ENCODE measurements at places on chromosomes 6 and 20.
A peak's percentile ranks its signal among the peaks of the same experiment; 100 is the strongest.

DNA sequence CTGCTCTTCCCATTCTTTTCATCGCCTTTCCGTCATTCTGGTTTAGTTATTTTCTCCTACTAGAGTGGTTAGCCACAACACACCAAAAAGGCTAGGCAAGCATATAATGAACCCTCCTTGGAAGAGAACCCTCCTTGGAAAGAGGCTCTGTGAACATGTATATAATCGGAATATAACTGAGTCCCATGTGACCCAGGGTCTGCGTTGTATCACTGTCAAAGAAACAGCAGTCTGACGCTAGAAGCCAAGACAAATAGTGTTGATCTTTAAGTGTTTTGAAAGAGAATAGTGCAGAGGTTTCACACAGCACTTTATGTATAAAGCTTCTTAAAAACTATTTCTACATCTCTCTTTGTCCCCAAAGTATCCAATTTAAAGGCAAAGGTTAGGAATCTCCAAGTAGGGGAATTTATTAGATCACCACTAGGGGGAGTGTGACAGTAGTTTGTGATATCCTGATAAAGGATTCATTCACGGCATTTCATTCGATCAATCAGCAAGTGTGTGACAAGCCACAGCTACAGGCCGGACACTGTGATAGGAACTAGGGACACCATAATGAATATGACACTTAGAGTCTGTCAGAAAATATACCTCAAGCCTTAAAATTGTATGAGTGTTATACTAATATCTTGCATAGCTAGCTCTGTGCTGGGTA is 395.3 kb downstream of the CD109 start:
- no peak for DNase-seq

GRCh38 chr20:50810842-50811241 is 16.0 kb downstream of the BCAS4 start:
- DNase-seq = no peak

DNA sequence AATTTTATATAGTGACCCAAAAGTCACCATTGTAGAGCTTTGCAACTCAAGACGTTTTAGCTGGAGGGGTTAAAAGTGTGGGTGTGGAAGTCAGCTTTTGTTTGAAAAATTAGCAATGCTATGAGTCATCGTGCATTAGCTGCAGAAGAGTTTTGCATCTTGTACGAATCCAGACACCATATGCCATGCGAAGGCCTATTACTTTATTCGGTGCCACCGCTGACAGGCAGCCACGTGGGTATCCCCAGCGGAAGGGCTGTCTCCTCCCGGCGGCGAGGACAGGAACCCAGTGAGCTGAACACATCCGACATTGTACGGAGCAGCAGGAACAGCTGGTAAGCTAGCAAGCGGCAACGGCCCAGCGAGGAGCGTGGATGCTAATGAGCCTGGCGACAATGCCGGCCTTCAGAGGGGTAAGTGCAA is 84.4 kb downstream of the INSM1 start:
- peak; percentile 69 for DNase-seq

GRCh38 chr20:59004763-59005522 is 2.1 kb downstream of the CTSZ start:
- DNase-seq = no peak

DNA sequence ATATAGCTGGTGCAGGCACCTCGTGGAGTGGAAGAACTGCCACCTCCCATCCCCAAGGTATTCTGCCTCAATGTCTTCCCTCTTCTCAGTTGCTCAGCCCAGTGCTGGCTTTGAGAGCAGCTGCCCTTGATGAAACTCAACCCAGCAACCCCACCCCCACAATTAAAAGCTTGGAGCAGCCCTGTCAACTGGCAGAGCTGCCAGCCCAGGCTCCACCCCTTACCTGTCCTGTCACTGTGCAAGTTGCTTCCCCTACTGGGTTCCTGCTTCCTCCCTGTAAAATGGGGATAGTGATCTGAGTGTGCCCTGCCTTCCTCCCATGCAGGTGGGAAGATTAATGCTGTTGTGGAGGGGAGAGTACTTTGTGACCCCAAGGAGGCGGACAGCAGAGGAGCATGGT is 4.5 kb downstream of the TMEM63B start:
- DNase-seq = no peak

DNA sequence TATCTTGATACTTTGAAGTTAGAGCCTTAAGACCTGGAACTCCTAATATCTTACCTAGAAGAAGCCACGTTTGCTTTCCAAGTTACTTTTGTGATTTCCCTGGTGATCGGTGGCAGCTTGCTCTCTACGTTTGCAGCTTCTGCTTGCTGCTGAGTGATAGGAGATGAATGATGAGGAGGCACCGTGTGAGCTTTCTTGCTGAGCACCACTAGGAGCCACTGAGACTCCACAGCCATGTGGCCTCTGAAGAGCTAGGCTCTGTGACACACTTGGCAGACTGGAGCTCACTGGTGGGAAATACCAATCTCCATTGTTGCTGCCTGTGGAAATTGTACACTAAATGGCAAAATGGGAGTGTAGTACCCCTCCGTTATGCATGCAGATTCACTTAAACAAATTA is 161.8 kb downstream of the IBTK start:
- no peak for DNase-seq

DNA sequence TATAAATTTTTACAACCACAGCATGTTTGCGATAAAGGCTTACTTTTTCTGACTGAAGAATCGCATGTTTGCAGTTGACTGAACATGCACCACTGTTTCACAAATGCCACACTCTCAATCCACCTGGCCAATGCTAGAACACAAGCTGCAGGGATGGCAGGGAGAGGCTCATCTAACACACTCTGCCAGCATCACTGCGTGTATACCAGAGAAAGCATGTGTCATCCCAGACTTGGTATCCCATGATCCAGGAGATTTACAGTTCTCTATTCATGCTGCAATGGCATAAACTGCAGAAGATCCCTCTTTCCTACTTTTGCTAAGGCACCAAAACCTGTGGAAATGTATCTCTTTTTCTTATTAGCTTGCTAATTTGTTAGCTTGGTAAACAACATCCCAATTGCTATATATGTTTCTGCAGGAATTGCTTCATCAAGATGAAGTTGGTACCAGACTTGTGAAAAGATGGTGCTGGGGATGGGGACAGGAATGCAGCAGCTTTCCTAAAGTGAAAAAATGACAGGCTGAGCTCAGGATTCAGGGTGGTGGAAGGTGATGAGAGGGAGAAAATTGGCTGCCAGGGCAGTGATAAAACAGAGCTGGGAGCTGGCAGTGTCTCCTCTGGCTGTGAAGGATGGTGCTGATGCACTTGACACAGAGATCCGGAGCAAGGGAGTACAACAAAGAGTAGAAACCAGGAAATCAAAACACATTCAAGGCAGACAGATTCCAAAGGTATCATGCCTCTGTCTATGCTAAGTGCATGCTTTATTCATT is 186.9 kb downstream of the HIVEP2 start:
- no peak for DNase-seq

- no peak for DNase-seq
These were observed 44.7 kb upstream of the CNKSR3 start for GRCh38 chr6:154555073-154555677.

DNA sequence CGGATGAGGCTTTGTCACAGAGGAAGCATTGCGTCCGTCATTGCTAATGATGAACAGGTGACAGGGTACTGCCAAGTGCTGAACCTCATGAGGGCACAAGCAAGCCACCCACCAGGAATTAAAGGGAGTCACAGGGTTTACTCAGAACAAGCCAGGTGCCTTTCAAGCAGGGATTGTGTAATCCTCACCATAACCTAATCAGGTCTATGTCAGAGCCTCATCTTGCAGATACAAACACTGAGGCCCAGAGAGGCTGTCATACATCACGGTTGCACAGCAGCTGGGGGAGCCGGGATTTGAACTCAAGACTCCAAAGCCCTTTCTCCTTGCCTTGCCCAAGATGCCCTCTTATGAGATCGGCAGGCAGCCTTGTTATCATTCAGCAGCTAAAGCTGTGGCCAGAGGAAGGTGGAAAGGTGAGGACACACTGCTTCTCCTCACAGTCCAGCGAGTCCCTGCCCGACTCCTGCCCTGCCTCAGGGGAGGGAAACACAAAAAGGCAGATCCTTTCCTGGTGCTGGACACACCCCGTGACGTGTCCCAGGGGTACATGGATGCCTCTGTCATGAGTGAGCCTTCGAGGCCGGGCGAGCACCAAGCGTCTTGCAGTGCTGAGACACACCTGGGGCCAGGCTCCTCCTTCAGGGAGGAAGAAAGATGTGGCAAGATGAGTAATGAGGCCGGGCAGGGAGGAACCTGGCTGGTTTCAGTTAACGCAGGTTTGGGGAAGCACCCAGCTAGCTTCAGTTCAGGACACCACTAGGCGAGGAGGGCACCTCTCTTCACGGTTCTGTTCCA is 214.9 kb downstream of the LY86 start:
- DNase-seq = no peak

DNA sequence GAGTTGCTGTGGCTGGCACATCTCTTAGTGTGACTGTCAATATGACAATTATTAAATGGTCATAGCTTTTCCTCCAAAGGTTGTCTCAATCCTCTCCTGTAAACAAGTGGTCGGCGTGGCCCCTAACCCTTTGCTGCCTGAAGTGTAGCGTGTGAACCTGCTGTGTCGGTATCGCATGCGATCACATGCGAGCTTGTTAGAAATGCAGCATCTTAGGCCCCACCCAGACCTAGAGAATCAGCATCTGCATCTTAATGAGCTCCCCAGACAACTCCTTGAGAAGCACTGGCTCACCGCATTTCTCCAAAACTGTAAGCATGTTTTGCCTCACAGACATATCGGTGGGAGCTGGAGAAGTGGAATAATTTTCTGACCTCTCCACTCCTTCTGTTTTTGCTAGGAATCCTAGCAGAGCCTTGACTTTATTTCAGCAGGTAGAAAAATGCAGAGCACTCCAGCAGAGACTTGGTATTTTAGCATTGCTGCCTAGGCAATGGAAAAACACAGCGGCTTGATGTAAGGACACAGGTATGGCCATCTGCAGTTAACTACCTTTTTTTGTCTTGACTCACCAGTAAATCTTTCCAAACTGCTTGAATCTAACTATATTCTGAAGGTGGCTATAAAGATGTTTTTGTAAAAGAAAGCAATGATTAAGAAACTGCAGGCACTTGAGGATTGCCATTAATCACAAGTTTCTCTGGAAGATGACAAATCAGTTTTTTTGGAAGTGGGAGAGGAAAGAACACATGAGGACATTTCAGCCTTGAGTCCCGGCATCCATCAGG is 67.6 kb downstream of the PSMG4 start:
- DNase-seq = no peak

- DNase-seq = peak; percentile 67
These were observed 33.6 kb upstream of the BTN3A2 start for GRCh38 chr6:26331218-26332073.

GRCh38 chr6:143400258-143401067 is 50.0 kb downstream of the ADAT2 start:
- no peak for DNase-seq

GRCh38 chr6:79438030-79438429 is 99.2 kb downstream of the LCA5 start:
- DNase-seq = no peak

DNA sequence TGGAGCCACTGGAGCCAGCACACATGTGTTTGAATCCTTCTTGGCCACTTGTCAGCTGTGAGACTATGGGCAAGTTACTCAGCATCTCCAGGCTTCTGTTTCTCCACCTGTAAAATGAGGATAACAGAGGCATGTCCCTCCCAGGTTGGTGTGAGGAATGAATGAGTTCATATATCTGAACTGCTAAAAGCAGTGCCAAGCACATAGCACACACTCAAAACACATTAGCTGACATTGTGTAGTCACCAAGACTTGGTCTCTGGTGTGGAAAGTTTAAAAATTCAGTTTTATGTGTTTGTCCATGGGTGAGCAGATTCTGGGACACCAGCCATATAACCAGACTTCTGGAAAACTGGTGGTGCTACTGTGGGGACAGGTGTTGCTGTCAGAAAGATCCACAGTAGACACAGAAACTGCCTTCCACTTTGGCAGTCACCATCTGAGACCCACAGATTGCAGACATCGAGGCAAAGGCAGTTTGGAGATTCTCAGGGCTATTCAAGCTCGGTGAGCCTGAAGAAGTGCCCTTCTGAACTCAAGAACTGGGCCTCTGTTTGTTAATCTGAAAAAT is 115.8 kb downstream of the MRPL14 start:
- DNase-seq = no peak

DNA sequence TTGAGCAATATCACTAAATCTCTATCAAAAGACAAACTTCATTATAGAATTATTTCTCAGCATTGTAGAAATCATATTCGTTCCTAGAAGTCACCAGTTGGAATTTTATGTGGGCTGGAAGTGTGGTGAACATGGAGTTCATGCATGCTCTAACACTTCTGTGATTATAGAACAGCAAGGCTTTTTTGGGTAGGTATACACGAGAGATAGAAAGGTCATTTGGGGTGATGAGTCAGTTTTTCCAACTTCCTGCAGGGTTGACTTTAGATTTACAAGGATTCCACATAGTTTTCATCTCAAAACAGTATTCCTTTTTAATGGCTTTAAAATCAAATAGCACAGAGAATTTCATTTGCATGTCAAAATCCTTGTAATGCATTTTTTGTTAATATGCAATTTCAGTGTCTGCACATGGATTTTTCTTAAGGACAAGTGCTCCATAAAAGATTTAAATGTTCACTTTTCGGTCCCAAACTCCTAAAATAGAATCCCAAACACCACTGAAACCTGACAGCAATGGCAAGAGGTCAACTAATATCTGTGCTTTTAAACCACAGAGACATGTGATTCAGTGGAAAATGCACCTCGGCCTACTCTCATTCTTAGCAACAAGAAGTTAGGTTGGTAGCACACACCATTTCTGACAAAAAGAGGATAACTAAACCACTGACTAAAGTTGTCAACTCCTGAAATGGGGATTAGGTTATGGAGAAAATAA is 211.0 kb downstream of the MOXD1 start:
- no peak for DNase-seq

GRCh38 chr20:63011798-63012197 is 5.0 kb upstream of the BHLHE23 start:
- DNase-seq = no peak
